Muscle of leg (tissue), 16 donors: ENCODE measurements at places on chromosomes 6 and 20. TPM values are rescaled to one million over a fixed set of nuclear protein-coding genes. Genes with fewer than 3 reads are reported as not detected.
A peak's percentile ranks its signal among the peaks of the same experiment; 100 is the strongest.

DNA sequence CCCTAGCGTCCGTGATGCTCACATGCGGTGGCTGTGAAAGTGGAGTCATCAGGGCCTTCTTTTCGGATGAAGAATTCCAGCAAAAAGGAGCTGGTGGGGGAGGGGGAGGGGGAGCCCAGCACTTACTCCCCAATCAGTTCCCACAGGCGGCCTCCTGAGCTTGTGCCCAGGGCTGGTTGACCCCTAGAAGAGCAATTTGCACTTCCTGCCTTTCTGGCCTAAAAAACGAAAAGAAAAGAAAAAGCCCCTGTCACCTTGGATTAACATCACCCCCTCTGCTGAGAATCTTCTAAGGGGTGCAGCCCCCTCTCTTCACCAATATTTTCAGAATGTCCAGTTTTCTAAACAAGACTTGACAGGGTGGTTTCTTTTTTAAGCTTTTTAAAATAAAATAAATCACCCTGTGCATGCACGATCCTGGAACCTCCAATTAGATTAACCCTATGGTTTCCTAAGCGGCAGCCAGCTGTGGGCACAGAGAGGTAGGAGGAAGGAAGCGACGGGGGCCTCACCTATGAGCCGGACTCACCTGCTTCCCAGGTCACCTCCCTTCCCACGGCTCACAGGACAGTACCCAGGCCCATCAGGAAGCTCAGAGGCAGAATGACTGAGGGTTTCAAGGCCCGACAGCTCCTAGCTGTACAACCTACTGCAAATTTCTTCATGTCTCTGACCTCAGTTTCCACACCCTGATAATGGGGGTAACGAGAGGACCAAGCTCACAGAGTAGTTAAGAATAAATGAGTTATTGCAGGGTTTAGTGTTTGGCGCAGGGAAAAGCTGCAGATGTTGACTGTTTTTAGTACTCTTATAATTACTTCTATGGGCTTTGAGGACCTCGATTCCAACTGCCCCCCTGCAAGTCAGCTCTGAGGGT lies 10.5 kb upstream of the TGM2 start:
- DNase-seq: no peak

The TASP1 gene
- 10.7 TPM for total RNA-seq

The B4GALT5 gene
- total RNA-seq: 18.4 TPM

DNA sequence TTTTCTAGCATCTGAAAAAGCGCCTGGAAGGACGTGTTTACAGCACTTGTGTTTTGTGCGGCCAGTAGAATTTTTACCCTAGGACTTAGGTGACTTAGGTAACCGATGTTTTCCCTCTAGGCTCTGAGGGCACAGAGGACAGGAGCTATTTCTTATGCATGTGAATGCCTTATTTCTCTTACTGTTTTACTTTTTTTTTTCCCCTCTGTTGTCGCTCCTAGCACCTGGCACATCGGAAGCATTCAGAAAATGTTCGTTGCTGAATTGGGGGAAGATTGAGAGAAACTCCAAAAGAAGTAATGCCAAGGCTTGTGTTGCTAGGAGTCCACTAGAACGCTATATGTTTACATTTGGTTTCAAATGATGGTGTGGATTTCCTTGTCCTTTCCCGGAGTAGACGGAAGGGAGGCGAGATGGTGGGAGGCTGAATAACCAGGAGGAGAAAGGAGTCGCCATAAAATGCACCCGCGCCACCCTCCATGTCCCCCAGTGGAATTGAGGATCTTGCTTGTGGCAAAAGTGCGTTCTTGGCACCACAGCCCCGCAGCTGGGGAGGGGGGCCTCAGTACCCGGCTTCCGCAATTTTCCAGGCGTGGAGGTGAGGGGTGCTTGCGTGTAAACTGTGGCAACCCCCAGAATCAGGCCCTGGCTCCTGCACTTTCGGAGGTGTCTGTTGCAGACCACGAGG lies 6.9 kb downstream of the OLIG3 start:
- DNase-seq: no peak

The HDGFL1 gene
- not detected for total RNA-seq

DNA sequence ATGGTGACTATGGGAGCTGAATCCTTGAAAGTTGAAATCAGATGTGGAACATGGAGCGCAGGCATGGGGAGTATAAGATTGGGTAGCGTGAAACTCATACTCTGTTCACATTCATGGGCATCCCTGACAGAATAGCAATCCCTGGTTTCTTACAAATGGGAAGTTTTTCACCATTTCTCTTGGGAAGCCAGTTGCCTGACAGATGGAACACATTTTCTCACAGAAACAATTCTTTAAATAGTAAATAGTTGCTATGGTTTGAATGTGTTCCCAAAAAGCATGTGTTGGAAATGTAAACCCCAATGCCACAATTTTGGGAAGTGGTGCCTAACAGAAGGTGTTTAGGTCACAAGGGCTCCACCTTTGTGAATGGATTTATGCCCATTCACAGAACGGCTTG lies 262.8 kb upstream of the HS3ST5 start:
- peak; percentile 54 for DNase-seq

- peak; percentile 44 for DNase-seq
Observed at GRCh38 chr6:129440691-129441090, 269.3 kb downstream of the ARHGAP18 start.

DNA sequence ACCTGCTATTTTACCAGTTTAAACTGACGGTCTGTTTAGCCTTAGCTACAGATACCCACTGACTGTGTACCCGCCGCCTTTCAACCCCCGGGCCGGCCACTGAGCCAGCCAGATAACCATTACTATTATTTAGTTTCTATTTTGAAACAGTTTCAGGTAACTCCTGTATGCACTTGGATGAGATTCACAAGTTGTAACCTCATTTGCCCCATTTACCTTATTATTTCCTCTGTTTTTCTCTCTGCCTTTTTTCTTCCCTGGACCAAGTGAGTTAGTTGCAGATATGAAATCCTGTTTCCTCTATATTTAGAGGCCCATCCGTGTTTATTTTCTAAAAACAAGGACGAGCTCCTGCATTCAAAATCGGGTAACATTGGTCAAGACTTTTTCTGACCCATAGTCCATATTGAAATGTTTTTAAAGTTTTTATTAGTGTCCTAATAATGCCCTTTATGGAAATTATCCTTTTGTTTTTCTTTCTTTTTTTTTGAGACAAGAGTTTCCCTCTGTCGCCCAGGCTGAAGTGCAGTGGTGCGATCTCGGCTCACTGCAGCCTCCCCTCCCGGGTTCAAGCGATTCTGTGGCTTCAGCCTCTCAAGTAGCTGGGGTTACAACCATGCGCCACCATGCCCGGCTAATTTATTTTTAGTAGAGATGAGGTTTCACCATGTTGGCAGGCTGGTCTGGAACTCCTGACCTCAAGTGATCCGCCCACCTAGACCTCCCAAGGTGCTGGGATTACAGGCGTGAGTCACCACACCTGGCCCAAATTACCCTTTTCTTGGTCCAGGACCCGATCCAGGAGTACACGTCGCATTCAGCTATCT lies 767 bp downstream of the AP5S1 start:
- peak; percentile 30 for DNase-seq

The BMP7 gene
- total RNA-seq: 3.8 TPM

- DNase-seq: no peak
Observed at GRCh38 chr6:42616716-42617115, 52.9 kb downstream of the UBR2 start.

DNA sequence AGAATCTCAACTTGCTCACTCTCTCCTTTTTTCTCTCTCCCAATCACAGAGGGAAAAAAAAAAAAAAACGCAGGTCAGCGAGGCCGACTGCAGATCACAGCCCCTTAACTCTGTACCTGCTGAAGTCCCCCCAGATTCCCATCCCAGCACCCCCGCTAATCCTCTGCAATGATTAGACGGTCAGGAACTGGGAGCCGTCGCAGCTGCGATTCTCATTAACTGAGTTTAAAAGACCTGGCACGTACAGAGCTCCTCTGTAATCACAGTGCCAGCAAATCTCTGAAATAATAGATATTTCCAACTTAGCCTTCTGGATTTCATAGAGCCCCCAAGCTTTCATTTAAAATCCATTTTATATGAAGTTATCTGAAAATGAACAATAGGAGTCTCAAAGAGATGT lies 84.4 kb downstream of the ANKRD60 start:
- DNase-seq: peak; percentile 60

- no peak for DNase-seq
Observed at GRCh38 chr6:2429460-2429859, 184.1 kb upstream of the GMDS start.
